ENCODE measurements at places on chromosomes 3 and 15. TPM values are rescaled to one million over a fixed set of nuclear protein-coding genes. Genes with fewer than 3 reads are reported as not detected.

Gene SSUH2
- not detected for total RNA-seq

Gene HES1
- 11.3 TPM for total RNA-seq

Gene HACD2
- 21.0 TPM for total RNA-seq

GRCh38 chr15:41585127-41586047 lies 26.4 kb downstream of the TYRO3 start:
- H3K36me3 ChIP-seq, result no peaks in the 10 kb centered on the region
- H3K4me1 ChIP-seq, result peaks cover 8% of the 10 kb centered on the region
- peak overlapping the region; percentile 48 for H3K4me3 ChIP-seq
- peaks cover 49% of the 10 kb centered on the region for H3K27me3 ChIP-seq

GRCh38 chr3:159844801-159845261 lies 143.8 kb upstream of the IL12A start:
- no peak for DNase-seq
- no peak overlapping the region for H3K4me3 ChIP-seq
- no peaks in the 10 kb centered on the region for H3K36me3 ChIP-seq
- H3K27ac ChIP-seq, result no peak overlapping the region
- peaks cover 28% of the 10 kb centered on the region for H3K27me3 ChIP-seq
- no peaks in the 10 kb centered on the region for H3K4me1 ChIP-seq

DNA sequence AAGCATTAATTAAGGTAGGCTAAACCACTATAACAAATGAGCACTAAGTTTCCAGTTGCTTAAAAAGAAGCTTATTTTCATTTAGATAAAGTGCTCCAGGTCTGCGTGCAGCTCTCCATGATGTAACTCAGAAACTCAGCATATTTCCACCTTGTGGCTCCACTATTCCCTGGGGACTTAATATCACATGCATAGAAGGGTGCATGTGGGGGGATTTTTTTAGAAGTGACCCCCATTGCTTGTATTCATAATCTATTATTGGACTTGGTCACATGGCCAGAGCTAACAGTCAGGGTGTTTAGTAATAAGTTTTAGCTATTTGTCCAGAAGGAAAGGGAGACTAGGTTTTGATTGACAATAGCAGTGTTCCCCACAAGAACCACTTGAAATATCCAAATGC lies 86.8 kb downstream of the TMCO5A start:
- no peak overlapping the region for H3K4me3 ChIP-seq
- no peaks in the 10 kb centered on the region for H3K36me3 ChIP-seq
- H3K4me1 ChIP-seq, result no peaks in the 10 kb centered on the region
- peaks cover 8% of the 10 kb centered on the region for H3K27me3 ChIP-seq

GRCh38 chr3:71621825-71622537 lies 38.5 kb upstream of the FOXP1 start:
- no peak overlapping the region for H3K4me3 ChIP-seq
- no peak for DNase-seq
- H3K36me3 ChIP-seq, result no peaks in the 10 kb centered on the region
- no peak overlapping the region for H3K27ac ChIP-seq
- H3K4me1 ChIP-seq, result no peaks in the 10 kb centered on the region

DNA sequence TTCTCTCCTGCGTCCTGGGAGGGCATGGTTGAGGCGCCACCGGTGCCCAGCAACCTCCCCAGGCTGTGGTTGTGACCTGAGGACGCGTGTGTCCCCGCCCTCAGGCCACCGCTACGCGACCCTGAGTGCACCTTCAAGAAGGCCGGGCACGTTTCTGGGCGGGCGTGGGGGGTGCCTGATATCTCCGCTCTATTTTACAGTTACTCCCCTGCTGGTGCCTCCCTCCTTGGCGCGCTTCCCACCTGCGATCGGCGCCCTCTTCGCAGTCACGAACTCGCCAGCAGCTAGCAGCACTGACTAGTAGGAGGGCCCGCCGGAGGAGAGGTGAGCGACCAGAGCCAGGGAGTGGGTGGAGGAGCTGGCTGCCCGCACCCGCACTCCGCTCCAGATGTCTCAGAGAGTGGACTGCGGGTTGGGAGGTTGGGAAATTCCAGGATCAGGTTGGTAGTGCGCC lies 43.2 kb upstream of the POLG start:
- no peaks in the 10 kb centered on the region for H3K4me1 ChIP-seq
- no peaks in the 10 kb centered on the region for H3K36me3 ChIP-seq

GRCh38 chr3:41040256-41040655 lies 159.0 kb upstream of the CTNNB1 start:
- no peaks in the 10 kb centered on the region for H3K36me3 ChIP-seq
- H3K27ac ChIP-seq, result no peak overlapping the region
- H3K27me3 ChIP-seq, result peaks cover 7% of the 10 kb centered on the region
- H3K4me3 ChIP-seq, result no peak overlapping the region
- no peaks in the 10 kb centered on the region for H3K4me1 ChIP-seq
